ENCODE measurements at places on chromosomes 7 and 10. TPM values are rescaled to one million over a fixed set of nuclear protein-coding genes. Genes with fewer than 3 reads are reported as not detected.

DNA sequence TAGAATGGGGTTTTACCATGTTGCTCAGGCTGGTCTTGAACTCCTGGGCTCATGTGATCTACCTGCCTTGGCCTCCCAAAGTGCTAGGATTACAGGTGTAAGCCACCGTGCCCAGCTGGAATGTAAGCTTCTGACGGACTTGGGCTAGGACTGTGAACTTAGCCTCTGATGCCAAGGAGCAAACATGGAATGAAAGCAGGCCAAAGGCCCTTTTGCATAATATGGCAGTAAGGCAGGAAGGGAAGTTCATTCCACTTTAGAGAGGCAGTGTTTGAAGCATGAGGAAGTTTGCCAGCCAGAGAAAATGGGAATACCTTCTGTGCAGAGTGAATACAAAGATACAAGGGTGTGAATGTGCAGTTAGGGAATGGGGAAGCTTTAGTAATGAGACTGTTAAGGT is 20.3 kb downstream of the VCL start:
- H3K36me3 ChIP-seq: peaks cover 2% of the 10 kb centered on the region
- H3K4me3 ChIP-seq: no peak overlapping the region
- H3K4me1 ChIP-seq: peaks cover 26% of the 10 kb centered on the region
- no peak for DNase-seq
- no peak overlapping the region for H3K27ac ChIP-seq
- H3K27me3 ChIP-seq: no peaks in the 10 kb centered on the region

DNA sequence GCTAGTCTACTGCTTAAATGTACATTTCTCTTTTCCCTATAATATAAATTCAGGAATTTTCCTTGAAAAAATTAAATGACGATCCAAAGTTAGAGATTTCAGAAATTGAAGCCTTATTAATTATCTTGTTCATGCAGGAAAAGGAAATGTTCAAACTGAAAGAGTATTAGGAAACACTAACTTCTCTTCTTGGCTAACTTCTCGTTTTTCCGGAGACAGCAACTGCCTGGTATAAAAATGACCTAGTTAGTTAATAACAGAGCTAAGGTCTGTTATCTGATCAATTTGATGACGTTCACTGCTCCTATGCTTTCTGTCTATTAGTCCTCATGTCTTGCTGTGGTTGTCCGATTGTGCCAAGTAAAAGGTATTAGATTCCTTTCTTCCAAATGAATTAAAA is 212.5 kb downstream of the DGKB start:
- H3K4me3 ChIP-seq: no peak overlapping the region
- peaks cover 8% of the 10 kb centered on the region for H3K27me3 ChIP-seq
- H3K36me3 ChIP-seq: no peaks in the 10 kb centered on the region
- no peak overlapping the region for H3K27ac ChIP-seq
- H3K4me1 ChIP-seq: no peaks in the 10 kb centered on the region
- no peak for DNase-seq

GRCh38 chr7:41809529-41809939 is 106.6 kb upstream of the INHBA start:
- no peak overlapping the region for H3K4me3 ChIP-seq
- no peaks in the 10 kb centered on the region for H3K4me1 ChIP-seq
- no peak overlapping the region for H3K27ac ChIP-seq
- H3K27me3 ChIP-seq: no peaks in the 10 kb centered on the region
- DNase-seq: no peak

- no peaks in the 10 kb centered on the region for H3K4me1 ChIP-seq
- H3K36me3 ChIP-seq: no peaks in the 10 kb centered on the region
- no peak overlapping the region for H3K4me3 ChIP-seq
- H3K27me3 ChIP-seq: no peaks in the 10 kb centered on the region
- no peak overlapping the region for H3K27ac ChIP-seq
- DNase-seq: no peak
Observed at GRCh38 chr10:51821045-51821444, 121.7 kb upstream of the CSTF2T start.

DNA sequence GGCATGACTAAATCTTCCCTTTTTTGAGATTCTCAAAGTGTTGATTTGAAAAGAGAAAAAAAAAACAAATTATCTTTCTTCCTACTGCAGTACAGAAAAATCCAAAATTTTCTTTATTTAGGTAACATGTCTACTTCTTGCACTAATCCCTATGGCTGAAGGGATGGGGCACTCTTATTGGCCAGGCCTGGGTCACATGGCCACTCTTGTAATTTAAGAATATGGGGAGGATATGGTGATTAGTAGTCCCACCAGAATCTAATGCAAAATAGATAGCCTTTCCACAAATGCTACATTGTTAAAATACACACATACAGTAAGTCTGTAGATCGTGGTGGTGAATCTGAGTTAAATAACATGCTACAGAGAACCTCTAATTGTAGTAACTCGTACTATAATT is 7.0 kb upstream of the PALS2 start:
- no peak overlapping the region for H3K4me3 ChIP-seq
- no peak for DNase-seq
- H3K27me3 ChIP-seq: peaks cover 2% of the 10 kb centered on the region

DNA sequence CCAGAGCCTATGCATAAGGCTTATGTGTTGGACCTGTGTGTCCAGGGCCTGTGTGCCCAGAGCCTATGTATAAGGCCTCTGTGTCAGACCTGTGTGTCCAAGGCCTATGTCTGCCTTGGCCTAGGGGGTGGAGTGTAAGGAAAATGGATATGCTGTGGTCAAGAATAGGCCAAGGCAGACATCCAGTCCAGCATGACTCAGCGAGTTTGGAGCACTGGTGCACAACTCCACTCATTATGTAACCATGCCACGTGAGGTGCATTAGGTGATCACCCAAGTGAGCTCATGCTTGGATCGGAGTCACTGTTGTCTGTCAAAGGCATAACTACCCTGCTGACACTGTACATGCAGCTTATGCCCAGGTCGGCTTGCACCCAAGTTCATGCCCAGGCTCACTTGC is 238.9 kb downstream of the CACNA2D1 start:
- no peaks in the 10 kb centered on the region for H3K4me1 ChIP-seq
- H3K27me3 ChIP-seq: no peaks in the 10 kb centered on the region
- H3K27ac ChIP-seq: no peak overlapping the region
- no peak for DNase-seq
- no peaks in the 10 kb centered on the region for H3K36me3 ChIP-seq
- H3K4me3 ChIP-seq: no peak overlapping the region

DNA sequence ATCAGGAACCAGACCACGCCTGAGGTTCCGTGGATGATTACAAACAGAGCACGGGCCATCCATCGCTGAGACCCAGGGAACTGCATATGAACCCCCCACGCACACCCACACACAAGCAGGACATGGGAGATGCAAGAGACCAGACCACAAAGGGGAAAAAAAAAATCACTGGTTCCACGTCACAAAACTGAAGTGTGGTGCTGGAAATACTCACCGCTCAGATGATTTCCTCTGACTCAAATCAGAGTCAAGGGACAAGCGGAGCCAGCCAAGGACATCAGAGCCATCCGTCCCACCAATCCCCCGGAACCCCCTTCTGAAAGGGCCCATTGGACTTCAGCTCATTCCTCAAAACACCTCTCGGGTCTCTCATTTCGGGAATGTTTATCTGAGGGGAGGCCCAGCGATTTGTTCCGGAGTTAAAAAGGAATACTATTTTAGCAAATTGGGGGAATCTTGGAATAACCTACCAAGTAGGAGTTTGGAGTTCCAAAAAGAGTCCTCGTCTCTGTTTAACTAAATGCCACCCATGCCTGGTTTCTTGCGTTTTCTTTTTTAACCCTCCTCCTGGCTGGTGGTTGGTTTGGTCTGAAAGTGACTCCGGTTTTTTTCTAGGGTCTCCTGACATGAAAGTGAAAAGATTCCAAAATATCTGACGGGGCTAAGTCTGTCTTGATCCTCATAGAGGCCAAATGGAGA is 15.0 kb downstream of the SNX8 start:
- H3K36me3 ChIP-seq: no peaks in the 10 kb centered on the region
- peaks cover 23% of the 10 kb centered on the region for H3K4me1 ChIP-seq
- DNase-seq: peak; percentile 68
- no peak overlapping the region for H3K4me3 ChIP-seq
- no peaks in the 10 kb centered on the region for H3K27me3 ChIP-seq
- H3K27ac ChIP-seq: peak overlapping the region; percentile 33

DNA sequence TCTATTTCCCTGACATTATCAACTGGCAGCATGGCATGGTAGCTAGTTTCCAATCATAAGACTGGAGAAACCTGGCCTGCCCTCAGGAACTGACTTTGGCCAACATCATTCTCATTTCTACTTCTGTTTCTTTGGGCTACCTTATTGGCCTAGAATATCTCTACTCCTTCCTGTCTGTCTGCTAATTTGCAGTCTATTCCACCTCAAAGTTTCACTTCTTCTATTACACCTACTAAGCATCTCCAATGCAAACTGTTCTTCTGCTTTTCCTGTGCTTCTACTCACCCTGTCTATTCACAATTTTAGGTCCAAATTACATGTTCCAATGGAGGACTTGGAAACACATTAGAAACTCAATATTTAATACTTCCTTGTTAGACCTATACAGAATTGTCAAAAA is 65.6 kb downstream of the ZNF503 start:
- H3K27ac ChIP-seq: no peak overlapping the region
- no peak for DNase-seq
- no peak overlapping the region for H3K4me3 ChIP-seq
- H3K27me3 ChIP-seq: peaks cover 2% of the 10 kb centered on the region

GRCh38 chr10:86775056-86775869 is 18.8 kb downstream of the BMPR1A start:
- no peak for DNase-seq
- no peak overlapping the region for H3K4me3 ChIP-seq
- no peak overlapping the region for H3K27ac ChIP-seq
- H3K4me1 ChIP-seq: peaks cover 8% of the 10 kb centered on the region

GRCh38 chr7:15335390-15335789 is 226.4 kb downstream of the AGMO start:
- no peaks in the 10 kb centered on the region for H3K27me3 ChIP-seq
- H3K4me3 ChIP-seq: no peak overlapping the region
- H3K36me3 ChIP-seq: no peaks in the 10 kb centered on the region
- no peak overlapping the region for H3K27ac ChIP-seq
- no peaks in the 10 kb centered on the region for H3K4me1 ChIP-seq
- DNase-seq: no peak

GRCh38 chr7:127678947-127679346 is 27.0 kb downstream of the SND1 start:
- DNase-seq: peak; percentile 18
- peaks cover 60% of the 10 kb centered on the region for H3K36me3 ChIP-seq
- no peaks in the 10 kb centered on the region for H3K27me3 ChIP-seq

DNA sequence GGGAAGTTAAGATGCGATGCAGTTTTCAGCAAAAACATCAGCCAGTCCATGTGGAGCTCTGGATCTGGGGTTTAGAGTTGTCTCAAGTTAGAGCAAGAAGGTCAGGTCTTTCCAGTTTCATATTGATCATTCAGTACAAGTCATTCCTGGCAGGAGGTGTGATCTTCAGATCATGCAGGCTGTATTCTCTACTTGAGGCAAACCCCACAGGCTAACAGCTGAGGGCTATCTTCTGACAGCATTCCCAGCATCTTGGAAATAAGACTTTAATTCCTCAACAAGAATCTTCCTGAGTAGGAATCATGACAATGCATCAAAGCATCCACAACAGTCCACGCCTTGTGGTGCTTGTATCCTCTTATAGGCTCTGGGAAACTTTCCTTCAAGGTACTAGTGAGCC is 94.9 kb upstream of the ZNF438 start:
- H3K36me3 ChIP-seq: no peaks in the 10 kb centered on the region
- no peaks in the 10 kb centered on the region for H3K27me3 ChIP-seq
- H3K4me3 ChIP-seq: no peak overlapping the region
- peaks cover 30% of the 10 kb centered on the region for H3K4me1 ChIP-seq

GRCh38 chr10:48896756-48897440 is 42.7 kb downstream of the LRRC18 start:
- no peaks in the 10 kb centered on the region for H3K4me1 ChIP-seq
- H3K27me3 ChIP-seq: peaks cover 1% of the 10 kb centered on the region
- DNase-seq: no peak
- no peak overlapping the region for H3K27ac ChIP-seq
- H3K36me3 ChIP-seq: no peaks in the 10 kb centered on the region

DNA sequence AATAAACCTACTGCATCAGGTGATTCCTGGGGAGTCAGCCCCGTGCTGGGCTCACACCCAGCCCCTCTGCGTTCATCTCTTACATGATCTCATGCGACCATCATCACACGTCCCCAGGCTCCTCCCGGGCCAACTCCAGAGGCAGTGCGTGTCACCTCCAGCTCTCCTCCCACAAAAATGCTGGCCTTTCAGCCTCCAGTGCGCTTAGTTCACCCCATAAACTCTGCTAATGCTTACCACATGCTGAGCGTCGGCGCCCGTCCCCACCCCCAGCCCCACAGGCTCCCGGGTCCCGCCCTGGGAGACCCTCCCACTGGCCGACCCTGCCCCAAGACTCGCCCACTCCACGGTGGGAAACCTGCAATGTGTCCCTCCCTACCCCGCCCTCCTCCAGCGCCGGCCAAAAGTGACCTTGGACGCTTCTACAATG is 816 bp upstream of the SDK1 start:
- peaks cover 32% of the 10 kb centered on the region for H3K27me3 ChIP-seq
- no peaks in the 10 kb centered on the region for H3K36me3 ChIP-seq
- H3K4me3 ChIP-seq: peak overlapping the region; percentile 37

DNA sequence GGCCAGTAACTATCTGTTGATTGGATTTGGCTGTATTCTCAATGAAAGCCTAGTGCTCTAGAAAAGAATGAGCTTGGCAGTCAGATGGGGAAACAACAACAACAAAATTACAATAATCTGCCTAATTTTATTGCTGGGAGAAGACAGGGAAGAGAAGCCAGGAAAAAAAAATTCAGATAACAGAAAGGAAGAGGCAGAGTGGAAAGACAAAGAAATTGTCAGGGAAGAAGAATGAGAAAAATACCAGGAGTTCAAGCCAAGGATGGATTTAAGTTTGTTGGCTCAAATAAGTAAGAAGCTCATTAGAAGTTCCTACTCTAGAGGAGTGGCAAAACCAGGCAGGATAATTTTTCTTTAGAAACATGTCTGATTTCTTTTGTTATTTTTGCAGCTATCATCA is 45.9 kb upstream of the PRKG1 start:
- H3K27me3 ChIP-seq: peaks cover 2% of the 10 kb centered on the region
- no peaks in the 10 kb centered on the region for H3K36me3 ChIP-seq
- DNase-seq: no peak
- H3K4me3 ChIP-seq: no peak overlapping the region
- H3K4me1 ChIP-seq: no peaks in the 10 kb centered on the region
- no peak overlapping the region for H3K27ac ChIP-seq

The HPS6 gene
- total RNA-seq: 22.3 TPM

The KMT2E gene
- total RNA-seq: 92.1 TPM

The RBP3 gene
- total RNA-seq: not detected

The HOGA1 gene
- total RNA-seq: not detected

The SCART1 gene
- total RNA-seq: 5.4 TPM

The GRM3 gene
- total RNA-seq: not detected

The IFIT1B gene
- not detected for total RNA-seq

The SNCG gene
- total RNA-seq: not detected

The MYL10 gene
- not detected for total RNA-seq
